ENCODE measurements at places on chromosomes 16 and 17.

DNA sequence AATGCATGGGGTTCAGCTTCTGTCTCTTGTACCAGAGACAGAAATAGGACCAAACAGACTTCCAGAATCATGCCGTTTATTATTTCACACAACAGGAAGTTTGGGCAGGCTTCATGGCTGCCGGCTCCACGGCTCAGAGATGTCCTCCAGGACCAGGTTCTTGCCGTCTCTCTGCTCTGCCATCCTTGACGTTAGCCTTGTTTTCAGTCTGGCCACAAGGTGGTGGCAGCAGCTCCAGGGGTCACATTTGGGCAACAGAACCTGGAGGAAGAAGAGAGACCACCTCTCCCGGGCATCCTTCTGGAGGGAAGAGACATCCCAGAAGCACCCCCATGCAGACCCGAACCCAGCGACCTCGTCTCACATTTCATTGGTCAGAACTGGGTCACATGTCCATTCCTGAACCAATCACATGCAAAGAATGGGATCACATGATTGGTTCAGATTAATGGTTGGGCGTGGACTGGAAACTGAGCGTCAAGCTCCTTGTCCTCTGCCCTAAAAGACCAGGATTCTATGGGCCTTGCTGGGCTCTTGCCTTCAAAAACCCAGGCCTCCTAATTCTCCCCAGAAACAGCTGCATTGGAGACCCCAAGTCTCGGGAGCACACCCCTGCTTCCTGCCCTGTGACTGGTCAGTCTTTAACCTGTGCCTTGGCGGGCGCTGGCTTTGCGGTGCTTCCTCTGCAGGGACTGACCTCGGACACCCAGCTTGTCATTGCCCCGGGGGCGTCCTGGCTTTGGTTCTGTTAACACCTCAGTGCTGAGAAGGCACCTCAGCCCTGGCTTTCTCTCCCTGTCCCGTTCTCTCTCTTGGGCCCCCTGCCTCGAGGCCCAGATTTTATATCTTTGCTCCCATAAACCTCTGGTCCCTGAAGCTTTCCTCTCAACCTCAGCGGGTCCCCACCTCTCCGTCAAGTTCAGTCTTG lies 63.3 kb downstream of the IRF8 start:
- DNase-seq: no peak

DNA sequence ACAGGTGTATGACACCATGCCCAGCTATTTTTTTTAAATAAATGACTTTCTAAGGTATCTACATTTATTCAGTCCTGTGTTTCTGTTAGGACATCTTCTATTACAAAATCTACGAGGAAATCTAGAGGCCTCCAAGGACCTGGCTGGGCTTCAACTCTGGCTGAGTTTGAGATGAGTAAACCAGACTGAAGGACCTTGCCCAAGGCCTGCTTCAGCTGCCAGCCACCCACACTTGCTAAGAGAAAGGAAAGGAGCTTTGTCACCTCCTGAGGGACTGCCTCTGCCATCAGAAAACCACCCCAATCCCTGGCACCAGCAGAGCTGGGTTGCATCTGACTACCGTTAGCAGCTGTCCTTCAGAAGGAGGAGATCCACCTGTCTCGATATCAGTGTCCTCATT lies 1.3 kb upstream of the MYO1D start:
- DNase-seq: peak; percentile 25

DNA sequence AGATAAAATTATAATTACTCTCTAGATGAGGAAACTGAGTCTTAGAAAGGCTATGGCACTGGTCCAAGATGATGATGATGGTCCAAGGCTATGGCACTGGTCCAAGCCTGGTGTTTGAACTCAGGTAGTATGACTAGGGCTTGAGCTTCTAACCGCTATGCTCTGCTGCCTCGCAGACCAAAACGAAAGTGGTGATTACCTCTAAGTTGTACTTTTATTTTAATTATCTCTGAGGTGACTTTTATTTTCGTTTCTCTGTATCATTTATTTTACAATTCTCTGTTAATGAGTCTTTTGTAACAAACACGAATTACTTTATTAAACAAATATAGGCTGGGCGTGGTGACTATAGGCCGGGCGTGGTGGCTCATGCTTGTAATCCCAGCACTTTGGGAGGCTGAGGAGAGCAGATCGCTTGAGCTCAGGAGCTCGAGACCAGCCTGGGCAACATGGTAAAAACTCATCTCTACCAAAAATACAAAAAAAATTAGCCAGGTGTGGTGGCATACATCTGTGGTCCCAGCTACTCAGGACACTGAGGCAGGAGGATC lies 5.6 kb downstream of the REXO5 start:
- no peak for DNase-seq

GRCh38 chr16:4682616-4683254 lies 10.6 kb upstream of the NUDT16L1 start:
- DNase-seq: no peak

DNA sequence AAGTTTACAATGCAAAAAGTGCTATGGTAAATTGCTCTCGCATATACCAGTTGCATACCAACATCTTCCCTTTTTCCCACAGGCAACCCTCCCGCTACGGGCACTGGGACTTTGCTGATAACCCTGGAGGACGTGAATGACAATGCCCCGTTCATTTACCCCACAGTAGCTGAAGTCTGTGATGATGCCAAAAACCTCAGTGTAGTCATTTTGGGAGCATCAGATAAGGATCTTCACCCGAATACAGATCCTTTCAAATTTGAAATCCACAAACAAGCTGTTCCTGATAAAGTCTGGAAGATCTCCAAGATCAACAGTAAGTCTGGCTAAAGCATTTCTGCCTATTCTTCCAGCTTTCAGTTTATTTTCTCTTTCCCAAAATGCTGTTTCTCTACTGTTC lies 27.9 kb upstream of the HSBP1 start:
- DNase-seq: no peak

DNA sequence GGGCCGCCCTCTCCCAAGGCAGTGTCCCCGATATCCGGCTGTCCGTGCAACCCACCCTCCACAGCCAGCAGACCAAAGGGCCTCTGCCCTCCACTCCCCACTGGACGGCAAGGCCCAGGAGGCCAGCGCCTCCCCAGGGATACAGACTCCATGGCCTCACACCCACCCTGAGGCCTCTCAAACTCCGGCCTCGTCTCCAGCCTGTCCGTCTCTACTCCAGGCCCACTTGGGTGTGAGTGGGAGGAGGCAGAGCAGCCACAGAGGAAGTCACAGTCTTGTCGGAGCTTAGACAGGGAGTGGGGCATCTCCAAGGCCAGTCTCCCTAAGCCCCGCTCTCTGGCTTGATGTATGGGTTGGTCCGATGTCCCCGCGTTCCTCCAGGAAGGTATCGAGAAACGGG lies 73.3 kb downstream of the SRCIN1 start:
- DNase-seq: no peak

DNA sequence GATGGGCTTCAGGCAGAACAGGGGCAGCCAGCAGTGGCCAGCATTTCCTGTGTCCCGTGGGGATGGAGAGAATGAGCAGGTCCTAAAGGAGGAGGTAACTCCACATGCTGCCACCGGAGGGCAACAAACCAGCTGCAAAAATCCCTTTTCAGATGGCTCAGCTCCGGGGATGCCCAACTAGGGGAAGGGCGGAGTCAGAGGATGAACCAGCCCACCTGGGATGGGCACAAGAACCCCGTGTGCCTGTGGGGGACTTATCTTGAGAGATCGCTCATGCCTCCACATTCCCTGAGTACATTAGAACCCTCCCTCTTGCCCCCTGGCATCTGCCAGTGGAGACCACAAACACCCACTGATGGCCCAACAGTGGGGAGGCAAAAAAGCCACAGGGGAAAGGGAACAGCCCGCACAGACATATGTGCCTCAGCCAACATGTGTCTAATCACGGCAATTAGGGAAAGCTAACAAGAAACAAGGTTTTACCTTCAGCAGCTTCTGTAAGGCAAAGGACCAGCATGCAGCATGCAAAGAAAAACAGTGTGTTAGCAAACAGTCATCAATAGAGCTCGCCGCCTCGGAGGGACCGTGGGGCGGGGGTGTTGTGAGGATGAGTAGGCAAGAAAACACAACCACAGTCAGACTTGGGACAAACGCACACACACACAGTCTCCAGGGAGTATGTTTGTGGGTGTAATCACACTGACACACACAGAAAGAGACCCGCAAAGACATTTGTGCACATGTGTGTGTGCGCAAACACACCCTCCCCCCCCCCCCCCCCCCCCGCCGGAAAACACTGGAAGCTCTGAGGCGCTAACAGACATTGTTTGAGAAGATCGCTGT lies 64.0 kb downstream of the MYO18A start:
- no peak for DNase-seq

- no peak for DNase-seq
Observed at GRCh38 chr17:69779378-69780214, 295.4 kb upstream of the KCNJ16 start.

DNA sequence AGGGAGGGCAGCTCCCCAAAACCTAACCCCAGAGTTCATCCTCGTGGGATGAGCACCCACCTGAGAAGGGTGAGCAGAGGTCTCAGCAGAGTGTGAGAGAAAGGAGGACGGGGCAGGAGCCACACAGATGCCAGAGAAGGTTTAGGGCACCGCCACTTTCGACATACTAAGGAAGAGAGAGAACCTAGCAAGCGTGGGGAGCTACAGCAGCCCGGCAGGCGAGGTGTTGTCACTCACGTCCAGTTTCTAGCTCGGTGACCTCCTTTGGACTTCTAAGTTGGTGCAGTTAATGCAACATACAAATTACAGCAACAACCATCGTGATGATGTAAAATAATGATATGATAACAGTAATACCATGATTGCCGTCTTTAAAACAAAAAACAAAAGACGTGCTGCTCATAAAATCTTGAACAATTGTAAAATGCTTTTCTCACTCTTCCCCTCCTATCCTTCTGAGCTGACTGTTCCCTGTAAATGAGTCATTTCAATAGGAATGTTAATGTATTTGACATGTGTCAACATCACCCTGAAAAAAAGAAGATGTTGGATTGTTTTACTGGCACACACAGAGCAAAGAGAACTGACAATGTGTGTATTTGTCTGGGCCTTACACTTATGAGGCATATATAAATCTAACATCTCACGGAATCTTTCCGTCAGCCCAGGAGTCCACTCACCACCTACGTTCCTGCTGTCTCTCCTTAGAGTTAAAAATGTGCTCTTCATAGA lies 158.2 kb upstream of the MAF start:
- DNase-seq: no peak

GRCh38 chr17:7822126-7822525 lies 11.9 kb upstream of the KDM6B start:
- no peak for DNase-seq

- no peak for DNase-seq
Observed at GRCh38 chr16:17658881-17659280, 188.1 kb upstream of the XYLT1 start.

DNA sequence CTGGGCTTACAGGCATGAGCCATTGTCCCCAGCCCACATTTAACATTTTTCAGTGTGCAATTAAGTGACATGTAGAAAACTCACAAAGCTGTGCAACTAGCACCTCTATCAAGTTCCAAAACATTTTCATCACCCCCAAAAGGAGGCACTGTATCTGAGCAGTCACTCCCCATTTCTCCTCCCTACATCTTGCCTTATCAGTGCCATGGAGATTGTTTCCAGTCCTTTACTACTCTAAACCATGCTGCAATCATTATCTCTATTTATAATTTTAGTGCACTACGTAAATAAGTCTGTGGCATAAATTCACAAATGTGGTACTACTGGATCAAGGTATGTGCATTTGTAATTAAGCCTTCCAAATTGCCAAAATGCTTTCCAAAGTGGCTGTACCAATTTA lies 7.6 kb downstream of the MRPS23 start:
- no peak for DNase-seq

- DNase-seq: no peak
Observed at GRCh38 chr16:12256921-12257320, 280.4 kb downstream of the SNX29 start.

DNA sequence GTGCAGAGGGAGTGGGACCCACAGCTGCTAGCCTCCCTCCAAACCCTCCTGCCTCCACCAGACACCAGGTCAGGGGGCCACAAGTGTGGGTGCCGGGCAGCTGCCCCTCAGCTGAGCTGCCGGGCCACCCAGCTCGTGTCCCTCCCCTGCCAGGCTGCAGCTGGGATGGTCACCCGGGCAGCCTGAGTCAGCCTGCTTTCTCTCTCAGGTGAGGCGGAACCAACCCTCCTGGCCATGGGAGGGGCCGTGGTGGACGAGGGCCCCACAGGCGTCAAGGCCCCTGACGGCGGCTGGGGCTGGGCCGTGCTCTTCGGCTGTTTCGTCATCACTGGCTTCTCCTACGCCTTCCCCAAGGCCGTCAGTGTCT lies 6.9 kb downstream of the SLC16A3 start:
- no peak for DNase-seq

DNA sequence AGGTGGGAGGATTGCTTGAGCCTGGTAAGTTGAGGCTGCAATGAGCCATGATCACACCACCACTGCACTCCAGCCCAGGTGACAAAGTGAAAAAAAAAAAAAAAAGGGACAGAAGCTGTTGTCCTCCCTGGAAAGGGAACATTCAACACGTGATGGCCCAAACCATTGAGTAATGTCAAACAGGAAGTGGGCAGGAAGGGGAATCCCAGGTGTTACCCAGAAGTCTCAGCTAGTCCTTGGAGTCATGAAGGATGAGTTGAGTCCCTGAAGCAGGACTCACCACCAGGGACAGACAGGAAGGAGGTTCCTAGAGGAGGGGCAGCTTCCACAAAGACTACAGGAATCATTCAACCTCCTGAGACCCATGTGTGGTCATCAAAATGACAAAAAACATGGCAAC lies 19.8 kb upstream of the CMIP start:
- DNase-seq: no peak

- no peak for DNase-seq
Observed at GRCh38 chr17:73266796-73267195, 5.1 kb upstream of the CPSF4L start.

DNA sequence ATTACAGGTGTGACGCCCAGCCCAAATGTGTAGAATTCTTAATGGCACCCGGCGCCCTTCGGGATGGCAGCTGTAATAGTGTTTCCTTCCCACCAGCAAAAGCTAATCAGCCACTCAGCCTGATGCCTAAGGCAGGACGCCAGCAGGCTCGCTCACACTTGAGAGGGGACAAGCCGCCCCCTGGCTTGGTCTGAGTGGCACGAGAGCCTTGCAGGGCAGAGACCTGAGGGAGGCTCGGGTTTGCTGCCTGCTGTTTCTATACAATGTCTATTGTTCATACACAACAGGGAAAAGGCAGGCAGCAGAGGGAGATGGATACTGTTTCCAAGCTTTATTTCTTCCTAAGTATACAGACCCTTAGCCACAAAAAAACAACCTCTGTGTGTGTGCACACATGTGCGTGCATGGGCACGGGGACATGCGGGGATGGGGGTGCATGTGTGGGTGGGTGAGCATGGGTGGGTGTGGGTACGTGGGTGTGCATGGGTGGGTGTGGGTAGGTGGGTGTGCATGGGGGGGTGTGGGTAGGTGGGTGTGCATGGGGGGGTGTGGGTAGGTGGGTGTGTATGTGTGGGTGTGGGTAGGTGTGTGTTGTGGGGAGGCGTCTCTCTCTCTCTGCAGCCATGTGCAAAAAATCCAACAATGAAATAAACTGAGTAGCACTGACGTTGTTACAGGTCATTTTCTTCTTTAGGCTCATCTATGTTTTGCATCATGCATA lies 10.0 kb downstream of the SLC38A8 start:
- no peak for DNase-seq
